ENCODE measurements at places on chromosomes 1 and 21.

DNA sequence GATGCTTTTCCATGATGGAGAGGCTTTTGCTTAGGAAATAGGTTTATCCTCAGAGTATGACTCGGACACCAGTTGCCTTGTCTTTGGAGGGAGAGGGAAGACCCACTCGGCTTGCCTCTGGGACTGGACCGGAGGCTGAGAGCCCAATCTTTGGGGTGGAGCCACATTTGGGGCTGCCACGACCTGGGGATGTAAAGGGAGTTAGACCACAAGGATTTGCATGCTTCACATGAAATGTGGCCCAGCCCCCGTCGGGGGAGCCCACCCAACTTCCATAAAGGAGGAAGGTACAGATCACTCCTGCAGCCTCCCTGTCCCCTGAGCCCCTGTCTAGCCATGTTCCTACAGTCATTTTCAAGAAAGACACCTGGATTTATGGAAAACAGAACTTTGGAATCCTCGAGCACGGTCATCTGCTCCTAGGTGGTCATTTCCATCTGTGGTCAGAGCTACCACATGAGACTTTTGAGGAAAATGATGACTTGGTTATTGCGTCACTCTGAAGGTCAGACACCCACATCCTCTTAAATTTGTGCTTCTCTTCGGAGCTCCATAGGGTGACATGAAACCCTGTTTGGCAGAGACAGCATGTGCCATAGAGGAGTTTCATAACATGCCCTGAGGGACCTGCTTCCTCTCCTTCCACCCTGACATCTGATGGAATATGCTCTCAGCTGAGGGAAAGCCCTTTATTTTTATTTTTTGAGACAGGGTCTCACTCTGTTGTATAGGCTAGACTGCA is 99.4 kb upstream of the SLC45A1 start:
- no peak overlapping the region for H3K4me3 ChIP-seq
- peak; percentile 61 for DNase-seq
- H3K27me3 ChIP-seq = no peaks in the 10 kb centered on the region
- no peaks in the 10 kb centered on the region for H3K36me3 ChIP-seq
- H3K27ac ChIP-seq = no peak overlapping the region

DNA sequence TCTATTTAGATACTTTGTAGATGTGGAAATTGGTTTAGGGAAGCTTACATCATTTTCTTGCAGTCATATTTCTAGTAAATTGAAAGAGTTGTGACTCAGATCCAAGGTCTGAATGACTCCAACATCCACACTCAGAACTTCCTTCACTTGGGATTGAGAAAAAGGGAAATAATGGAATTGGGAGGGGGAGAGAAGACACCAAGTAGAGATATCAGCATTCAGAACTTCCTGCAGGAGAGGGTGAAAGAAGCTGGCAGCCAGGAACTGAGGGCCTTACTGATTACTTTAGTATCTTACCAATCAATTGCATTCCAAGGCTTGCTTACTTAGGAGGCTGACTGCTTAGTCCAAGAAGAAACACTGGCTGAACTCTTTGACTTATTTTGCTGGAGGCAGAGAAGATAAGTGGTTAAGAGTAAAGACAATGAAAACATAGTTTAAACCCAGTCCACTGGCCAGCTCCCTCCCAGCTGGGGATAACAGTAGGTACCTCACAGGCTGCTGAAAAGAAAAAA is 21.7 kb downstream of the APP start:
- no peaks in the 10 kb centered on the region for H3K27me3 ChIP-seq
- peak overlapping the region; percentile 81 for H3K27ac ChIP-seq
- H3K36me3 ChIP-seq = no peaks in the 10 kb centered on the region
- DNase-seq = no peak
- peaks cover 28% of the 10 kb centered on the region for H3K4me1 ChIP-seq
- no peak overlapping the region for H3K4me3 ChIP-seq

DNA sequence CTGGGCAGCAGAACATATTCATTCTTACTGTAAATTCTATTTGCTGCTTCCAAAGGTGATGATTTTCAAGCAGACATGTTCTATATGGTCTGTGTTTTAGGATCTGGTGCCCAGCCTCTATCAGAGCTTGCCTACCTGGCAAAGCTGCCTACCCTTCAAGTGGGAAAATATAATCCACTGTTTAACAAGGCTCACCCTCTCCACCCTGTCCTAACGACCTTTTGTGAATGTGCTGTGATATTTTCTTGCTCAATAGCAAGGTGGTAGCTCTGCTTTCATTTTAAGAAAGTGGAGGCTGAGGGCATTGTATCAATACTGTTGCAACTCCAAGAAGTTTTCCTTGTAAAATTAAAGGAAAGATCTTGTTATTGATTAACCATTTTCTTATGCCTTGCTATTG is 26.0 kb upstream of the AGO1 start:
- no peaks in the 10 kb centered on the region for H3K27me3 ChIP-seq
- no peaks in the 10 kb centered on the region for H3K4me1 ChIP-seq
- H3K4me3 ChIP-seq = no peak overlapping the region
- H3K36me3 ChIP-seq = peaks cover 19% of the 10 kb centered on the region

- no peak overlapping the region for H3K4me3 ChIP-seq
- H3K27me3 ChIP-seq = no peaks in the 10 kb centered on the region
- no peak for DNase-seq
These were observed 5.8 kb downstream of the PFKL start for GRCh38 chr21:44305691-44306090.

DNA sequence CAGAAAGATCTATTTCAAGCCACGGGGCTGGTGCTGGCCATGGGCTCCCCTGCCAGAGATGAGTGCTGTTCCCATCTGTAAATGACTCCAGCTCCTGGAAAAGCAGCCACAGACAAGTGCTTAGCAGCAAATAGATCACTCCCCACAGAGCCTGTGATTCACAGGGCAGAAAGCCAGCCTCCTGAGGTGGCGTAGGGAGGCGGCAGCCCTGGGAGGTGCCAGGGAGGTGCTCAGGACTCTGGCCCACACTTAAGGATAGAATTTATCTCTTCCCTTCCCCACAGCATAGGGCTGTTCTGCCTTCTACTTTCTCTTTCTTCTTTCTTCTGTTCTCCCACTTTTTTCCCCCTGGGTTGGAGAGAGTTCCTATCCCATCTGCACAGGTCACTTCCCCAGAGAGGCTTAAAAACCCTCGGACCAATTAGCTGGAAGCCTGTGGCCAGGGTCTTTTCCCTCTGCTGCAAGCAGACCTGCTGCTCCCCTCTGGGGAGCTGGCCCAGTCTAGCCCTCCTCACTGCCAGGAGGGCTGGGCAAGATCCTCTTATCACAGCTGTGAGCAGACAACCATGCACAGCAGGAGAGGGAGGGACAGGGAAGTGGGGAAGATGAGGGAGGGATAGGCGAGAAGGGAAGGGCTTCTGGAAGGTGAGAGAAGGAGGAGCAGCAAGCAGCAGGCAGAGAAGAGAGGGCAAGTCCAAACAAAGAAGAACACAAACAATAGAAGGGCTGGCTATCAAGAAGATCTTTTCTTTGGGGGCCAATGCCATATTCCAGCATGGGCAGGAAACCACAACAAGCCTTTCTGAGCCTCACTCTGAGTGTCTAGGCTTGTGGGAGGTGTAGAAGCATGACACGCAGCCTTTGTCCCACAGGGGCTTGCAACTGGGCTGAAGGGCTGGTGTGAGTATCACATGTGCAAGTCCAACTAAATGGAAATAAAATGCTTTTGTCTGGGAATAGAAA is 41.0 kb downstream of the KCND3 start:
- H3K27ac ChIP-seq = no peak overlapping the region
- DNase-seq = no peak
- no peaks in the 10 kb centered on the region for H3K36me3 ChIP-seq
- H3K4me3 ChIP-seq = no peak overlapping the region

DNA sequence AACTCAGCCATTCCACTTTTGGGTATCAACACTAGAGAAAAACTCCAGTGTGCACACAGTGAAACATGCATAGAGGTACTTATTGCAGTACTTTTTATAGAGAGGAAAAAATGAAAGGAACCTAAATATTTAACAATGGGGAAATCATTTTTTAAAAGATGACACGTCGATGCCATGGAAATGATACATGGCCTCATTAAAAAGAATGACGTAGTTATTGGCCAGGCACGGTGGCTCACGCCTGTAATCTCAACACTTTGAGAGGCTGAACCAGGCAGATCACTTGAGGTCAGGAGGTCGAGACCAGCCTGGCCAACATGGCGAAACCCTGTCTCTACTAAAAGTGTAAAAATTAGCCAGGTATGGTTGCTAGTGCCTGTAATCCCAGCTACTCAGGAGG is 42.5 kb downstream of the MATN1 start:
- no peak overlapping the region for H3K4me3 ChIP-seq
- H3K27ac ChIP-seq = no peak overlapping the region

GRCh38 chr21:41571938-41572510 is 64.1 kb upstream of the TMPRSS2 start:
- no peak overlapping the region for H3K27ac ChIP-seq
- no peaks in the 10 kb centered on the region for H3K27me3 ChIP-seq
- no peak overlapping the region for H3K4me3 ChIP-seq
- H3K4me1 ChIP-seq = no peaks in the 10 kb centered on the region
- no peaks in the 10 kb centered on the region for H3K36me3 ChIP-seq
- no peak for DNase-seq

- H3K27ac ChIP-seq = no peak overlapping the region
- peaks cover 13% of the 10 kb centered on the region for H3K4me1 ChIP-seq
- no peak overlapping the region for H3K4me3 ChIP-seq
- no peak for DNase-seq
- H3K36me3 ChIP-seq = peaks cover 3% of the 10 kb centered on the region
- H3K27me3 ChIP-seq = no peaks in the 10 kb centered on the region
These were observed 18.9 kb downstream of the LDLRAP1 start for GRCh38 chr1:25562101-25562927.

DNA sequence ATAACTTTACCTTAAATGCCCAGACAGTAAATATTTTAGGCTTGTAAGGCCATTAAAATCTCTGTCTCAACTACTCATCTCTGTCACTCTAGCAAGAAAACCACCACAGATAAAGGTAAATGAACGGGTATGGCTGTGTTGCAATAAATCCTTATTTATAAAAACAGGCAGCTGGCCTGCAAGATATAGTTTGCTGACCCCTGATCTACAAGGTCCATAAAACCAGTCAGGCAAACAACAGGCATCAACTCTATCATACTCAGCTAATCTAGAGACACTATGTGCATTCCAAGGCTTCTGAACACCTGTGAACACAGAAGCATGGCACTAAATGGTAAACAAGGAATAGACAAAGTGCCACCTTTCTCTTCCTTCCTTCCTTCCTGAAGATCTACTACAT is 9.7 kb downstream of the FAF1 start:
- no peaks in the 10 kb centered on the region for H3K27me3 ChIP-seq
- no peaks in the 10 kb centered on the region for H3K36me3 ChIP-seq
- no peaks in the 10 kb centered on the region for H3K4me1 ChIP-seq
- no peak for DNase-seq
- H3K4me3 ChIP-seq = no peak overlapping the region

GRCh38 chr1:196698993-196699392 is 47.1 kb downstream of the CFH start:
- no peak overlapping the region for H3K4me3 ChIP-seq
- no peak overlapping the region for H3K27ac ChIP-seq
- no peaks in the 10 kb centered on the region for H3K27me3 ChIP-seq

DNA sequence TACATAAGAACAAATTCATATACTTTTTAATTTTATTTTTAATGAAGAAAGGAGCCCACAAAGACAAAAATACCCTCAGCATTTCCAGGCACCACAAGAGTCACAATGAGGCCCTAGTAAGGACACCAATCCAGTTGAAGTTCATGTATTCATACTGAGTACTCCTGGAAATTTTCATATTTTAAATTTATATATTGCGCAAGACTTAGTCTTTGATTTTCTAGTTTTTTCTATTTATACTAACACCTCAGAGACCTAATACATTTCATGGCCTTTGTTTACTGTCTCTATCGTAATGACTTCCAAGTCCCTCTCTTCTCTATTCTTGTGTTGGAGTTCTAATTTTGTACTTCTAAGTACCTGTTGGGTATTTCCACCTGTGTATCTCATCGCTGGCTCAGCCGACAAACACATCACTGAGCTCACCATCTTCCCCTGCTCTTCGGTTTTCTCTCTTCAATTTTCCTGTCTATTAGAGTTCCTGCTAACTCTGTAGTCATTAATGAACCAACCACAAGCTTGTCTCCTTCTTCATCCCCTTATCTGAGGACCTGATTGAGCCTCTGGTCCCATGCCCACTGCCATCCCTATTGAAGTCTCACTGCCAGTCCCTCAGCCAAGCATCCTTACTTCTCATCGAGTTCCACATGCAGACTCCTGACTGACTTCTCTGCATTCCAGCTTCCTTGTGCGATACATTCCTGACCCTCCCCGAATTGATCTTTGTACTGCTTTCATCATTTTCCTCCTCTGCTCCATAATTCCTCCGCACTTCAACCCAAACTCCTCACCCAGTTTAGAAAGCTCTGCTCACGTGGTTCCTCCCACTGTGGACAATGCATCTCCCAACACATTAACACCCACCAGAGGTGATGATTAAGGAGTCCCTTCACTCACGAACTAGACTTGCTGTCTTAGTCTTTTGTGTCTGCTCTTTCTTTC is 17.3 kb upstream of the IRF2BP2 start:
- no peaks in the 10 kb centered on the region for H3K36me3 ChIP-seq
- peaks cover 11% of the 10 kb centered on the region for H3K4me1 ChIP-seq
- H3K27ac ChIP-seq = no peak overlapping the region
- H3K4me3 ChIP-seq = no peak overlapping the region

DNA sequence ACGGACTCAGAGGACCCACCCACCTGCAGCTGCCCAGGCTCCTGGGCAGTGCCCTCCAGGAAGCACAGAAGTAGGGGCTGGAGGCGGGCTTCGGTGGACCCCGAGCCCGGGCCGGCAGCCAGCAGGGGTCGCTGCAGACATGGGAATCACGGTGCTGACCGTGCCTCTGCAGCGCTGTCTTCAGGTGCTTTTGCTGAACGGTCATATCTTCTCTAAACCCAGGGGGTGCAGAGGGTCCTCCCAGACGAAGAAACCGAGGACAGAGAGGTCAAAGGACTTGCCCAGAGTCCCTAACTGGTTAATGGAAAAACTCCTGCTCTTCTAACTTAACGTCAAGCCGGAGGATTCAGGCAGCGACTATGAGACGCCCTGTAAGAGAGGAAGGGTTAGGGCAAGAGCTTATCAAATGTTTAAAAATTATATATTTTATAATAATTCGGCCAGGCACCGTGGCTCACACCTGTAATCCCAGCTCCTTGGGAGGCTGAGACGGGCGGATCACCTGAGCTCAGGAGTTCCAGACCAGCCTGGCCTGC is 21.5 kb upstream of the LEFTY2 start:
- H3K36me3 ChIP-seq = no peaks in the 10 kb centered on the region
- no peaks in the 10 kb centered on the region for H3K4me1 ChIP-seq
- peak; percentile 33 for DNase-seq
- no peak overlapping the region for H3K27ac ChIP-seq

GRCh38 chr1:28830814-28831213 is 18.8 kb downstream of the OPRD1 start:
- DNase-seq = no peak
- H3K27me3 ChIP-seq = no peaks in the 10 kb centered on the region
- no peak overlapping the region for H3K4me3 ChIP-seq
- no peaks in the 10 kb centered on the region for H3K4me1 ChIP-seq
- no peak overlapping the region for H3K27ac ChIP-seq
- H3K36me3 ChIP-seq = no peaks in the 10 kb centered on the region

- H3K36me3 ChIP-seq = peaks cover 66% of the 10 kb centered on the region
- no peak overlapping the region for H3K27ac ChIP-seq
These were observed 125.9 kb downstream of the ZMYM4 start for GRCh38 chr1:35394386-35394785.

Measured in cardiac muscle cell (in vitro differentiated cells and primary cell).